ENCODE measurements at places on chromosomes 11 and 22. TPM values are rescaled to one million over a fixed set of nuclear protein-coding genes. Genes with fewer than 3 reads are reported as not detected.

DNA sequence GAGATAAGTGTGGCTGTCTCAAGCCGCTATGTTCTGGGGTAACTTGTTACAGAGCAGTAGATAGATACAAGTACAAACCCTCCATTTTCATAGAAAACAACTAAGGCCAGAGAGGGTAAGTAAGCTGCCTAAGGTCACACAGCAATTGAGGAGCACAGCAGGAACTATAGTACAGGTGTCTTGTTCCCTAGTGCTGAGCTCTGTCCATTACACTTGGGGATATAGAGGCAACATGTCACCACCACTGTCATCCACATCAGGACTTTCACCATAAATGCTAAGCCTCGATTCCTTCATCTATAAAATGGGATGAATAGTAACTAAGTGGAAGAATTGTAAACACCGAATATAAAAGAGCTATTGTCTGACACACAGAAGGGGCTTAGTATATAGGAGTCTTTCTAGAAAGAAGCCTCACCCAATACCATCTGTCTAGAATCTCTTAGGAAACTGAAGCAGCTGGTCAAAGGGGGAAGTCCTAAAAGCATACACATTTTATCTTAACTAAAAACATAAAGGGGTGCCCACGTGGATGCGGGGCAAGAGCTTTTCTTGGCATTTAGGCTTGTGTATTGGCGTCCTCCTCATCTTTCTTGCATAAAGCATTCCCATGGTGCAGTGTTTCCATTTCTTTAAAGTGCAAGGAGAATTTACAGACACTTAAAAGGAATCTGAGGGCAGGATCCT is 93.8 kb upstream of the ALX4 start:
- H3K27ac ChIP-seq = no peak overlapping the region
- no peaks in the 10 kb centered on the region for H3K36me3 ChIP-seq
- H3K4me1 ChIP-seq = no peaks in the 10 kb centered on the region

DNA sequence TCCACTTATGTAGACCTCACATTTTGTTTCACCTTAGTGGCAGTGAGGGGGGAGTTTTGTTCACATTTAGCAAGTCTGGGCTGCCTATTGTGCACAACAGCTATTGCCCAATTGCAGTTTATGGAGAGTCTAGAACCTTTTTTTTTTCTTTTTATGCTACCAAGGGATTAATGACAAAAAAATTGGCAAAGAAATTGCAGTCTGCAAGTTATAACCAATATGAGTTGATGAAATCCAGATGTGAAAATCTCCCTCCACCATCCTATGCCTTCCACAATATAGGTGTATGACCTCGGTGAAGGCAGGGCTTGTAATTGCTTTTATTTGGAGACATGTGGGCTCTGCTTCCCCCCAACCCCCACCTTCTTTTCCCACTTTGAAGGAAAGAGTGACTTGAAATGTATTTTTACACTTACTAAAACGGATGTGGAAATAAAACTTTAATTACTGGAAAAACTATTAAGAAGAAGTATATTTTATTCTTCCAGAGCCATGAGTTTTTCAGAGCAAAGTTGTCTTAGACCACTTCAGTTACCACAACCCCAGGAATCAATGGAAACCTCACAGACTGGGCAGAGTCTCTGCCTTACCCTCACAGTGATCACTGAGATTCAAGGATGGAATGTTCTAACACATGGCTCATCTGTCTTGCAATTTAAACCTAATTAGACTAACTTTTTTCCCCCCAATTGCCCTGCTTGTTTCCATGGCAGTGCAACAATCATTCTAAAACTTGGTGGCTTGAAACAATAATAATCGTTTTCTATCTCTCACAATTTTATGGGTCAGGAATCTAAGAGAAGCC is 120.8 kb upstream of the SLC5A12 start:
- no peak overlapping the region for H3K4me3 ChIP-seq
- H3K27me3 ChIP-seq = no peaks in the 10 kb centered on the region
- H3K4me1 ChIP-seq = no peaks in the 10 kb centered on the region
- DNase-seq = no peak

- no peaks in the 10 kb centered on the region for H3K36me3 ChIP-seq
- H3K4me1 ChIP-seq = no peaks in the 10 kb centered on the region
- peak overlapping the region; percentile 45 for H3K27ac ChIP-seq
- no peak overlapping the region for H3K4me3 ChIP-seq
- DNase-seq = peak; percentile 35
- H3K27me3 ChIP-seq = no peaks in the 10 kb centered on the region
These were observed 15.2 kb upstream of the FCHSD2 start for GRCh38 chr11:73157101-73158010.

OR51V1 gene
- not detected for total RNA-seq

GRCh38 chr11:26649884-26650283 is 72.0 kb downstream of the SLC5A12 start:
- no peak overlapping the region for H3K27ac ChIP-seq
- DNase-seq = peak; percentile 61
- H3K27me3 ChIP-seq = no peaks in the 10 kb centered on the region
- no peaks in the 10 kb centered on the region for H3K4me1 ChIP-seq

GRCh38 chr11:105149477-105149876 is 9.9 kb upstream of the CARD18 start:
- H3K4me1 ChIP-seq = no peaks in the 10 kb centered on the region
- DNase-seq = no peak
- no peaks in the 10 kb centered on the region for H3K36me3 ChIP-seq
- no peak overlapping the region for H3K4me3 ChIP-seq

DNA sequence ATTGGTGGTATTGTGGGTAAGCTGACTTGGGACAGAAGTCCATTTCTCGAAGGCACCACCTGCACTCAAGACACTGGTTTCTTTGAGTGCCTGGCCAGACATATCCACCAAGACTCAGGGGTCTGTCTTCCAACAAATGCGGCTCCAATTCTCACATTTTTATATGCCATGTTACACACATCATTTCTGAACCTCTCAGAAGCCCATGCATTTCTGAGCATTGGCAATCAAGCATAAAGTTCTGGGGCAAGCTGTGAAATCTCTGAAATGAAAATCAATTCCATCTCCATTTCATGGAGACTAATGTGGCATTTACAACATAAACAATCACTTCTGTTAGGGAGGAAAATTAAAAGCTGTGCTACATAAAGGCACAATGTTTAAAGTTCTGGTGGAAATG is 243.7 kb downstream of the KIRREL3 start:
- H3K36me3 ChIP-seq = no peaks in the 10 kb centered on the region
- no peak for DNase-seq
- no peaks in the 10 kb centered on the region for H3K27me3 ChIP-seq
- no peak overlapping the region for H3K27ac ChIP-seq
- no peak overlapping the region for H3K4me3 ChIP-seq

DNA sequence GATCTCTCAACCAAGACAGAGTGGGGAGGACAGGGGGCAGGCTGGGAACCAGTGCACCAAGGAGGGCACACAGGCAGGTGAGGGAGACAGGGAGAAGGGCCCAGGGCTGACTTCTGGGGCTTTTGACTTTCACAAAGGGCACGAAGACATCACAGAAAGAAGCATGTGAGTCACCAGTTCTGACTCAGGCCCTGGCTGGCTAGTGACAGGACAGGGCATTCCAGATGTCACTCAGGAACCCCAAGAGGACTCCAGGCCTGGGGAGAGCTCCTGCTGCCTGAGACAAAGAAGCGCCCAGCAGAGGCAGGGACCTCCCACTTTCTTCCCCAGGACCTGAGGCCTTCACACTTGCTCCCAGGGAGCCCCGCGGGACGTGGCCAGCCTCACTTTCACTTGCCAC is 497.2 kb downstream of the BUD13 start:
- DNase-seq = no peak
- no peaks in the 10 kb centered on the region for H3K4me1 ChIP-seq
- no peak overlapping the region for H3K4me3 ChIP-seq
- no peaks in the 10 kb centered on the region for H3K36me3 ChIP-seq
- peaks cover 10% of the 10 kb centered on the region for H3K27me3 ChIP-seq
- H3K27ac ChIP-seq = no peak overlapping the region

GRCh38 chr22:25388866-25389540 is 169.6 kb downstream of the CRYBB2 start:
- no peaks in the 10 kb centered on the region for H3K36me3 ChIP-seq
- no peak for DNase-seq

IL17REL gene
- total RNA-seq = 1.9 TPM

LRRC74B gene
- total RNA-seq = not detected

C11orf52 gene
- total RNA-seq = 11.1 TPM

MOV10L1 gene
- 0.48 TPM for total RNA-seq

DNA sequence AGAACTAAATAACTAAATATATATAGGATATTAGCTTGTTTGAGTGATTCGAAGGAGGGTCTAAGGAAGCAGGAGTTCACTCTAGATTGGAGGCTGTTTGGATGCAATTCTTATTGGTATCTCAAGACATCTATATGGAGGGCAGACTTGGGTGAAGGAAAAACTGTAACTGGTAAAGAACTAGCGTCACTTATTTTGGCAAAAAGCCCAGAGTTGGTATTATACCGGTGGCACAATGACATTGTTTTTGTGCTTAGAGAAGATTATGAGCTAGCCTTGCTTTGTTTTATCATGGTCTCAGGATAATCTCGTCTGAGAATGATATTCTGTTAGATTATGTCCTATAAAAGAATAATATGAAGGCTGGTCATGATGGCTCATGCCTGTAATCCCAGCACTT is 6.0 kb upstream of the SLC35F2 start:
- no peaks in the 10 kb centered on the region for H3K36me3 ChIP-seq
- H3K4me1 ChIP-seq = no peaks in the 10 kb centered on the region
- H3K27ac ChIP-seq = no peak overlapping the region
- H3K4me3 ChIP-seq = no peak overlapping the region
- DNase-seq = no peak

DNA sequence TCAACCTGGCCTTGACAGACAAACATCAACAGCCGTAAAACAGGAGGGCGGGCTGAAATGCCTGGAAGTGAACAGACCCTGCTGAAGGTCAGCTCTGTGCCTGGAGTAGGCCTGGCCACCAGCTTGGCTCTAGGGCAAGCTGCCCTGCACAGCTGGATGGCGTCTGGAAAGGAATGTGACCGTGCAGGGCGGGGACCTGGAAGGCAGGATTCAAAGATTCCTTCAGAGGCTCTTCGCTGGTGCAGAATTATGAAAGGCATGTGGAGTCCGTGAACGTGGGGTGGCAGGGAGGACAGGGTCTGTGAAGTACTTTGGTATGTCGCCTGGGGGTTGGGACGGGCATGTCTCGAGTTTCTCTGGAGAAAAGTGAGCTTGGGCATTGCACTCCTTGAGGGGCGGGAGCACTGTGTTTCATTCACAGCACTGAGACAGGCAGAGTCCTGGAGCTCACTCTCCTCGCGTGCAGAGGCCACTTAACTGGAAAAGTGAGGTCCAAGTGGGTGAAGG is 1.5 kb downstream of the EHD1 start:
- H3K27me3 ChIP-seq = no peaks in the 10 kb centered on the region
- peaks cover 5% of the 10 kb centered on the region for H3K36me3 ChIP-seq
- peaks cover 58% of the 10 kb centered on the region for H3K4me1 ChIP-seq
- peak overlapping the region; percentile 88 for H3K27ac ChIP-seq
- DNase-seq = peak; percentile 58

- H3K27me3 ChIP-seq = no peaks in the 10 kb centered on the region
- no peak overlapping the region for H3K27ac ChIP-seq
- DNase-seq = no peak
- no peak overlapping the region for H3K4me3 ChIP-seq
- H3K4me1 ChIP-seq = no peaks in the 10 kb centered on the region
These were observed 235.9 kb downstream of the TBC1D22A start for GRCh38 chr22:46998331-46998730.

- H3K27me3 ChIP-seq = no peaks in the 10 kb centered on the region
- H3K27ac ChIP-seq = no peak overlapping the region
- H3K4me1 ChIP-seq = no peaks in the 10 kb centered on the region
- H3K4me3 ChIP-seq = no peak overlapping the region
- H3K36me3 ChIP-seq = no peaks in the 10 kb centered on the region
These were observed 12.7 kb upstream of the ARHGEF17 start for GRCh38 chr11:73295241-73295995.

DNA sequence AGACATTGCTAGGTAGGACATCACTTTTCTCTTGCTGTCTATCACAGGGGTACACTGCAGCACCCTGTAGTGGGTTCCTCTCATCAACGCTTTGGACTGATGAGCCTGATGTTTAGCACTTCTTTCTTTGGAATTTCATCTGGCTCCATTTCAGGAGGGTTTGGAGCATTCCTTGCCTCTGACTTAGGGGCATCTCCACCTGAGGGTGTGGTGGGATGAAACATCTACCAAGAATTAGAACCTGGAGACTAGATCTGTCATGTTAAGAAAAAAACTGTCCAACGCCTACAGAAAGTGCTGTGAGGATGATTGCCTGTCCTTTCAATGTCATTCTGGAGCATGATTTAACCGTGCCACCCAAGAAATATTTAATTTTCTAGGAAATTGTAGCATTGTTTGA is 648.4 kb downstream of the ETS1 start:
- H3K4me1 ChIP-seq = no peaks in the 10 kb centered on the region
- no peak for DNase-seq
- H3K36me3 ChIP-seq = no peaks in the 10 kb centered on the region
- no peak overlapping the region for H3K27ac ChIP-seq

DNA sequence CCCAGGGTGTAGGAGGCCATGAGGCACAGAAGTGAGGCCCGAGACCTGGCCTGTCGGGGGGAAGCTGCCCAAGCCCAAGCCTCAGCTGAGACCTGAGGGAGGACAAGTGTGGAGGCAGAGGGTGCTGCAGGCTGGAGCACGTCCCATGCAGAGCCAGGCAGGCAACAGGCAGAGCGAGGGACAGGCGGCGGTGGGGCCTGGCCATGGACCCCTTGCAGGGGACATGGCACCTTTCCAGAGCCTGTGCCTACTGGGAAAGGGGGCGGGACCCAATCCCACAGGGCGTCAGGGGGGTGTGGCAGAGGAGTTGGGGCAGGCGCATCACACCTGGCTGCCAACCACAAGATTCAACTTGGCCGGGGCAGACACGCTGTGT is 4.3 kb downstream of the TNNI2 start:
- H3K4me1 ChIP-seq = no peaks in the 10 kb centered on the region
- H3K27me3 ChIP-seq = no peaks in the 10 kb centered on the region
- no peak for DNase-seq

- H3K27me3 ChIP-seq = no peaks in the 10 kb centered on the region
- H3K27ac ChIP-seq = no peak overlapping the region
- DNase-seq = no peak
- H3K36me3 ChIP-seq = no peaks in the 10 kb centered on the region
- H3K4me1 ChIP-seq = no peaks in the 10 kb centered on the region
These were observed 120.9 kb downstream of the SLC17A6 start for GRCh38 chr11:22459048-22459447.

DNA sequence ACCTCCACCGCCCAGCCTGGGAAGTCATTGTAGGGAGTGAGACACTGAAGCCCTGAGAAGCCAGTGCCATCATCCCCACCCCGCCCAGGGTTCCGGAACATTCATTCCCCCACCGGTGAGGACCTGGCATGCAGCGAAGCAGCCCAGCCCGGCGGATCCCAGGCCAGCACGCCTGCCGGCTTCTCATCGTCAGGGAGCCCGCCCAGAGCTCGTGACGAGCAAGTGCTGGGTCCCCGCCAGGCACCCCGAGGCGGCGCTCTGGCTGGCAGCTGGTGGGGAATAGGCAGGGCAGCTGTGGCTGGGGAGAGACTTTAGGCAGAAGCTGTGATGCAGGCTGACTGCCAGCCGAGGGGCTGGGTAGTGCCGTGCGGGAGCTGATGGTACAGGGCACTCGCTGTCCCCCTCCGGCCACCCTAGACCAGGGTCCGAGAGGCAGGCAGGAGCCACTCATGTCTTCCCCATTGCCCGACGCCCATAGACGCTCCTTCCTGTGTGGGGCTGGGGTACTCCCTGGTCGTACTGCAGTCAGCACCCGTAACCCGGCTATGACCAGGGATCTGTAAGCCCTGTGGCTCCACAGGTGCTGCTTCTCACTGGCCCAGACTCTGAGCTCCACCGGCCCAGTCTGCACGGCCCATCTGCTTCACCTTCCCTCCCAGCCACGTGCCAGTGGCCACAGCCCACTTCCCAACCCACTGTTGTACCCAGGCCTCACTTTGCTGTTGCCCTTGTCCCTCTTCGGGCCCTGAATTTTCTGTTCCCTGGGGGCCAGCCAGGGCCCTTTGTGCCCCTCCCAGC is 24.5 kb upstream of the CABP7 start:
- H3K36me3 ChIP-seq = no peaks in the 10 kb centered on the region
- no peak for DNase-seq

NUCB2 gene
- 5.0 TPM for total RNA-seq

GNB1L gene
- total RNA-seq = 0.80 TPM

RASGRP2 gene
- 20.2 TPM for total RNA-seq

All from transverse colon (tissue), 4 donors.